ENCODE measurements at places on chromosomes 4 and X.
A peak's percentile ranks its signal among the peaks of the same experiment; 100 is the strongest.

GRCh38 chr4:17468619-17469221, 43.2 kb downstream of the QDPR start:
- peak; percentile 49 for DNase-seq

- DNase-seq: no peak
These were observed 145.7 kb downstream of the MAGEB17 start for GRCh38 chrX:16312761-16313623.

DNA sequence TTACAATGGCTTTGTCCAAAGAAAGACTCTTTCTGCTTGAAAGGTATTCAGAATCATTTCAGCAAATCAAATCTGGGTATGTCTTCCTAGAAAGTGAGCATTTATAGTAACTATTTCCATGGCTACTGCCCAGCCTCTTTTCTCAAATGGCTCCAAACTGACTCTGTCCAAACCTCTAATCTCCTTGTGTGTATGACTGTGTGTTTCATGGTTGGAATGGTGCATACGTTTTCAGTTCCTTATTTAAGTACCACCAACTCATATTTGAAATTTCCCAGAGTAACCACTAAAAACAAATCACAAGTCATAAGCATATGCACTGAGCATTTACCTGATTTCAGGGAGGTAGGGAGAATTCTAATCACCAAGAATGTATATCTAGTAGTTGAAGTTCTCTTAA, 106.0 kb downstream of the TMEM144 start:
- DNase-seq: no peak

GRCh38 chr4:107115185-107115847, 79.2 kb upstream of the DKK2 start:
- no peak for DNase-seq

DNA sequence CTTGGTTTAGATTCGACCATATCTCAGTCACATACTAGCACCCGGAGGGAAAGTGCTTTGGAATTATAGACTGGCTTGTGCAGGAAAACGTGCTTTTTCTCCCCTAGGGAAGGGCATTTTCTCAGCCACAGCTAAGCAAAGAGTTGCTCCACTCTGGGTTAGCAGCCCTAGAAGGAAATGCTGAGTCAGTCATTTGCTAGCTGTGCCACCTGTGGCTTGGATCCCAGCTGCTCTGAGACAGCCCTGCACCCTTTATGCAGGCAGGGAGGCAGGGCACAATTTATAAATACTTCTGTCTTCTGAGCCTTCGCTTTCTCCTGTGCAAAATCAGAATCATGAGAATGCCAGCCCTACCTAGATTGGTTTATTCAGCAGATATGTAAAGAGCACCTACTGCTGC, 1.3 kb upstream of the USP51 start:
- no peak for DNase-seq

DNA sequence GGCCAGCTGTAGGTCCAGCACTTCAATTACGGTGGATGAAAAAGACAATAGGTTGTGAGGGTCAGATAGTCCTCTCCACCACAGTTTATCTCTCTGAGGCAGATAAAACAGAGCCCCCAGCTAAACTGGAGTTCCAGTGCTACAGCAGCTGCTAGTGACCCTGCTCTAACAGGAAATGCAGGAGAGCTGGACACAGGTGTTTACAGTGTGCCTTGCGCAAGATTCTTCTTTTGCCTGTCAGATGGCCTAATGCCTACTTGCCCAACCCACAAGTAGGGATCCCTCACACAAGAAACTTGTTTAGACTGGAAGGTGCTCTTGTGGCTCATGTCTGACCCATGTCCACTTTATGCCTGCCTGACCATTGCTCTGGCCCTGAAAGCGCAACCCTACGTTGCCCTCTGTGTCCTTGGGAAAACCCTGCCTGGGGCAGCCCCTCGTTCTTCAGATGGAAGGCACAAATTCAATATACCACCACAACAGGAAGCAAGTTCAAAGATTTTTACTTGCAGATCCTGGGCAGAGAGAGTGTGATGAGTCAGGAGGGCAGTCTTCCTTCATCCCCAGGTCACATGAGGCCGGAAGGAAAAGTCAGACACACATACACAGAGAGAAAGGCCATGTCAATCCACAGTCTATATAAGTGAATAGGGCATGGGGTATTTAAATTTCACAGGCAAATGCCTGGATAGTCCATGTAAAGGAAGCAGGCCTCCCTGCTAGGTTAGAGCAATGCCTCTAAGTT, 105.1 kb upstream of the ADGRL3 start:
- DNase-seq: peak; percentile 36

- DNase-seq: no peak
These were observed 48.9 kb downstream of the FNIP2 start for GRCh38 chr4:158817562-158818296.

GRCh38 chr4:176357359-176358082, 37.8 kb downstream of the SPCS3 start:
- DNase-seq: no peak

DNA sequence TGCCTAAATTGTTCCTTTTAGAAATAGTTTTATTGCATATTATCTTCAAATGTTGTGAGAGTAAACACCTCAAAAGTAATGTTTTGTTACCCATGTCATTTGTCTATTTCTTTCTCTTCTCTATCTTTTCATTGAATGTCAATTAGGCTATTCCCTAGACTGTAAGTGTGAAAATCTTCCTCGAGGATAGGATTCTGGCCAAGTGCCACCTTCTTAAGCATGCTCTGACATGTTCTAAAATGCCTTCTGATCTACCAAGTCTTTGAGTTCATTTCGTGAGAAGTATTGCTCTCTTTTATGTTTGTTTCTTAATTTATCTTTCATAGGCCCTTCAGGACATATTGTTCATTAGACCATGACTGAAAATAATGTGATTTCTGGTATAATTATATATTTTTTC, 44.1 kb upstream of the TLL1 start:
- DNase-seq: peak; percentile 39

- DNase-seq: no peak
These were observed 22.9 kb upstream of the CXCL13 start for GRCh38 chr4:77582711-77583110.

GRCh38 chrX:107706309-107706708, 69.3 kb downstream of the TSC22D3 start:
- no peak for DNase-seq

- peak; percentile 42 for DNase-seq
These were observed 1.8 kb downstream of the IQSEC2 start for GRCh38 chrX:53279296-53280237.

- DNase-seq: peak; percentile 90
These were observed 12.1 kb upstream of the PLAC1 start for GRCh38 chrX:134670134-134670924.

GRCh38 chr4:25863347-25863784, 578 bp upstream of the SEL1L3 start:
- no peak for DNase-seq

DNA sequence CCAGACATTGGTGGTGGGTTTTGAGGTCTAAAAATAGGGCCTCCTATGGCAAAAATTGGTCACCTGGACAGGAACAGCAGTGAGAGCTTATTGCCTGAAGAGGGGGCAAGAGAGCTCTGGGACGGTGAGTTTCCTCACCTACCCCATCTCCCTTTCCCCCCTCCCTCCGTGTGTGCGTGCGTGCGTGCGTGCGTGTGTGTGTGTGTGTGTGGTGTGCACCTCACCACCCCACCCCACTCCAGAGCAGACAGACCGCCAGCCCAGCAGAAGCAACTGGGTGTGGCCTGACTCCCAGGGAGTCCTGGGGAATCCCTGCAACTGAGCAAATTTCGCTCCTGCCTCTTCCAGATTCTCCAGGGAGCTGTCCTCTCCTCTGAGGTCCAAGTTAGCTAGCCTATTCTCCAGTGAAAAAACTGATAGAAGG, 44.7 kb downstream of the PRPS1 start:
- no peak for DNase-seq

GRCh38 chrX:38717871-38718270, 83.4 kb upstream of the MID1IP1 start:
- no peak for DNase-seq

- no peak for DNase-seq
These were observed 7.0 kb downstream of the CYBB start for GRCh38 chrX:37786624-37787422.

DNA sequence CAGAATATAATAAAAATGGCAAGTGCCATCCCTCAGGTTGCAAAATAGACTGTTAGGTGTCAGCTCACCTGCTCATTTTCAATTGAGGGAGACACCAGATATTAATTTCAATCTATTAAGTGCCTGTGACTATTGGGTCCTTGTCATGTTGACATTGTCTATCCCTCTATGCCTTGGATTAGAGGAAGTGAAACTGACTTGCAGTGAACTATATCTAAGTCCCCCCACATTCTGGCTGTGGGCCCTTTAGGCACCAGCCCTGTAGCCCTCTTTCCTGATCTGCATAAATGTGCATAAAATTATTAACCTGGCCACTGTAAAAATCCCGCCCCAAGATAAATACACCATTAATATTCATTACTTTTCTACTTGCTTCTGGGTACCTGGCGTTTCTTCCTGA, 293.0 kb upstream of the CLNK start:
- DNase-seq: no peak

- peak; percentile 15 for DNase-seq
These were observed 102.9 kb downstream of the TSPAN7 start for GRCh38 chrX:38664285-38664684.

- DNase-seq: no peak
These were observed 215.5 kb downstream of the PDGFC start for GRCh38 chr4:156756118-156756517.

GRCh38 chr4:80062527-80062926, 10.5 kb downstream of the ANTXR2 start:
- DNase-seq: no peak

- DNase-seq: no peak
These were observed 58.5 kb downstream of the DIPK2B start for GRCh38 chrX:45142185-45142584.

DNA sequence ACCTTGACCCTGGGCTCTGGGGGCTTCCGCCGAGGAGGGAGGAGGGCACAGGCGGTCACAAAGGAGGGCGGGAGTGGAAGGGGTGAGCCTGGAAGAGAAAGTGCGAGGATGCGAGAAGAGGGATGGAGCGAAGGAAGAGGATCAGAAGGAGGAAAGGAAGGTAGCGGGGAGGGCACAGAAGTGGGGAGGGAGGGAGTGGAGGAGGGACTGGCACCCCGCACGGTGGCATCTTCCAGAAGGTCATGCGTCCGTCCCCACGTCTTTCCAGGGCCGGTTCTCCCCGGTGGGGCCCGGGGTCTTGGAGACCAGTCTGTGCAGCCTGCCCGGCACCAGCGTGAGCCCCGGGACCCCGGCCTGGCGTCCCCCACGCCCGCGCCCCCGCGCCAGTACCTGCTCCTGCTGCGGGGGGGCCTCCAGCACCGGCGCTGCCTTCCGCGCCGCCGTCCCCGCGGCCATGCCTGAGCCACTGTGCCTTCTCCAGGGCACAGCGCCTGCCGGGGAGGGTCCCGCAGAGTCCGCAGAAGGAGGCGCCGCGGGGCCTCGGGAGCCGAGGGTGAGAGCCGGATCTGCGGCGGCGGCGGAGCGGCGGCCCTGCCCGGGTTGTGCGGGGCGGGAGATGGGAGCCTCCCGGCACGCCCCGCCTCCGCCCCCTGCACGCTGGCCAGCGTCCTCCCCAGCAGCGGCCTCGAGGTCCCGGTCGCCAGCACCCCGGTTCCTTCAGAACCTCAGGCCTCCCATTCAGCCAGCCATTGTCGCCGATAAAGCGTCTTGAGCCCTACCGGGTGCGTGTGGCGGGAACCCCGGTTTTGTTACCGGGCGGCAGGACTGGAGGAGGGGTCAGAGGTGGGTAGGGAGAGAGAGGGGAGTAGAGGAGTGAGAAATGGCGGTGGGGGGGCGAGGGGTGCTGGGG, at the start of gene RNF175:
RNF175 (minus strand) TSS at position 618 of the 910 bp plus-strand sequence; CDS start at position 456, 162 bp downstream.
- DNase-seq: no peak

DNA sequence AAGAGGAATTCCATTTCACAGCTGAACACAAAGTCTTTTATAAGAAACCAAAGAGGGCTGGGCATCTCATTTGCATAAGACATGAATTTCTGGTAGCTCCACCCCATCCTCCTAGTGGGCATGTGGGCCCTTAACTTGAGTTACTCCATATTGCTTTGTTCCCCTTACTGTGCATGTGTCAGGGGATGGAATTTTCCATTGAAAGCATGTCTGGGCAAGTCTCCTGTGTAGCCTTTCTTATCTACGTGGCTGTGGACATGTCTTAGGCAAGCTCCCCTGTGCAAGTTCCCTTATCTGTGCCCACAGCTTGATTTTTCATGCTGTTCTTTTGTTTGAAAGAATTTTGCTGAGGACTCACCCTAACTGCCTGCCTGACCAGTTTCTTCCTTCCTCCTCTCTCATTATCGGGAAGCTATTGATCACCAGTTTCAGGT, 123.5 kb upstream of the JADE1 start:
- no peak for DNase-seq

DNA sequence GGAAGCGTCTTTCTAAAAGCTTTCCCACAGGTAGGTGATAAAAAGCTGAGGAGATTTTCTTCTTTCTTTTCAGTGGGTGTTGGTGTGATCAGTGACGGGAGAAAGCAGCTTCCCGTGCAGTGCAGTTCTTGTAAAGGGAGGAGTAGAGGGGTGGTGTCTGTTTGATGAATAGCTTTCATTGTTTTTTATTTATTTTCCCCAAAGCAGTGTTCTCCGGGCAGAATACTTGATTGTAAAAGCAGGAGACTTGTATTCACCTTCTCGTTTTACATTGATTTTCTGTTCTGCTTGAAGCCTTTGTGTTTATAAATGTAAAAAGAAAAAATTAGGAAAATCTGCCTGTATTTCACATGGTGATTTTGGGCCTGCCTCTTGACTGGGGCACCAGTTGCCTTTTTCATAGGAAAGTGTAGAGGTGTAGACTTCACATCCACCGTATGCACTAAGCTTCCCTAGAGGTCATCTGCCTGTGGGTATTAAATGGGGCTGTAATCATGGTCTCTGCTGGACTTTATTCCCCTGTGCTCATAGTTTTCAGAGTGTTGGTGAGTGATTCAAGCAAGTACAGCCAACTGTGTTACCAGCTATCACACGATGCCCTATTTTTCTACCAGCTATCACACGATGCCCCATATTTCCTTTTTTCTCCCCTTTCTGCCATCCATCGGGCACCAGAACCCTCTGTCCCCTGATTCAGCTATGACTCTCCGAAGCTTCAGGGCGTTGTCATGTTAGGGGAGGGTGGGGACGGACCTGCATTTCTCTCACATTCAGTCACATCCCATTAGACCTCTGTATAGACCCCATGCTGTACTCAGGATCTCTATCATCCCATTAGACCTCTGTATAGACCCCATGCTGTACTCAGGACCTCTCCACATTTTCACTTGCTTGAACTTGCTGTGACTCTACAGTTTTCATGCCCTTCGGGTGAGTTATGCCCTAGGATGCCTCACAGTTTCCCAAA, 526.5 kb downstream of the TRIML1 start:
- DNase-seq: no peak

DNA sequence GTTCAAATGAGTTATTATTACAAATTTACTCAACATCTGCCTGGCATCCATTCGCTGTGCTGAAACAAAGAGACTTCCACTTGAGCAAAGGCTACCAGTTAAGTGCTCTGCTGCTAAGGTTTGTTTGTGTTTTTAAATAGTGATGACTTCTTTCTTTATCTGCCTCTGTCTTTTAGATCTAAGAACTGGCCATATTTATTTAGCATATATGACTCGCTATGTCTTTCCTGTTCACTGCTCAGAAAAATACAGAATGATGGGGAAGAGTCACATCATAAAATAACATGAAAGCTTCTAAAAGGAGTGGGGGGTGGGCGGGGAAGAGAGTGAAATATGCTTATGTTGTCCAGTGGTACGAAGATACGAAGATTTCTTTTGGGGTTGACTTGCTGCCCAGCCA, 322.2 kb downstream of the GPAT3 start:
- no peak for DNase-seq

All from T47D (cell line).